Activated CD4-positive, alpha-beta memory T cell treated with anti-CD3 and anti-CD28 coated beads for 36 hours (primary cell): ENCODE measurements at places on chromosomes 7 and 10.

DNA sequence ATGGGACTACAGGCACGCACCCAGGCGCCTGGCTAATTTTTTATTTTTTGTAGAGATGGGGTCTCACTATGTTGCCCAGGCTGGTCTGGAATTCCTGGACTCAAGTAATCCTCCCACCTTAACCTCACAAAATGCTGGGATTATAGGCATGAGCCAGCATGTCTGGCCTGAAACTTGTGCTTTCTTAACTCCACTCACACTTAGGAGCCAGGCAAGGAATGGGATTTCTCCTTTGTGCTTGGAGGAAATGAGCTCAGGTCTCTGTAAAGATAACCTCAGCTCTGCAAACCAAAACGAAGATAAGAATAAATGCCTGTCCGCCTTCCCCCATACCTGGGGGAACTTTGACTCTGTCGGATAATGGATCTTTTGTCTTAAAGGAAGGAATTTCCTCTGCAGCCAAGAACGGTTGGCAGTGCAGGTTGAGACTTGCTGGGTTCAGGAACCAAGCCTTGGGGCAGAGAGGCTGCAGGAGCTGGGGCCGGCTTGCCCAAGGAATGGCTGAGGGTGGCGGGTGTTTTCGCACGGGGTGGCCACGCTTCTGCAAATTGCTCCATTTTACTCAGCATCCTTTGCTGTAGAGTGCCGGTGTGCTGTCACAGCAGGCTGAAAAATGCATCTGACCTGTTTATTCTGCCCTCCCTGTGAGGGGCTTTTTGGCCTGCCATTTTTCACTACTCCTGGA is 174.2 kb downstream of the KIAA1217 start:
- H3K27ac ChIP-seq: peak overlapping the region; percentile 74
- H3K4me1 ChIP-seq: peaks cover 13% of the 10 kb centered on the region
- peaks cover 26% of the 10 kb centered on the region for H3K27me3 ChIP-seq
- DNase-seq: no peak

GRCh38 chr10:34341473-34341872 is 473.6 kb downstream of the PARD3 start:
- peaks cover 3% of the 10 kb centered on the region for H3K27me3 ChIP-seq
- peaks cover 6% of the 10 kb centered on the region for H3K4me1 ChIP-seq
- no peak for DNase-seq
- no peak overlapping the region for H3K27ac ChIP-seq
- H3K36me3 ChIP-seq: no peaks in the 10 kb centered on the region

DNA sequence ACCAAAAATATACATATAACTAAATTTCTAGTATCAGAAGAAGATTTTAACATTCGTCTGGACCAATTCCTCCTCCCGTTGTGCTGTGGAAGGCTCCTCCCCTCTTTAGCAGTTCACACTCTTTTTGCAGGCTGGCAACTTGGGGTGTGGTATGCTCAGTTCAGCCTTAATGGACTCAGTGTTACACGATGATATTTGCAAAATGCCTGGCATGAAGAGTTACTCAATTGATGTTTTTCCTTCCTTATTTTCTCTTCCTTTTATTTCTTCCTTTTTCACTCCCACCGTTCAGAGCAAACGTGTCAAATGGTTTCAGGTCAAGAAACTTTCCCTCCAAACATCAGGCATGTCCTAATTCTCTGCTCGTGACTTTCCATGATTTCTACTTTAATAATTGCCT is 248.3 kb downstream of the PHF14 start:
- no peak overlapping the region for H3K4me3 ChIP-seq
- no peak for DNase-seq
- no peak overlapping the region for H3K27ac ChIP-seq
- no peaks in the 10 kb centered on the region for H3K27me3 ChIP-seq
- H3K4me1 ChIP-seq: no peaks in the 10 kb centered on the region
- no peaks in the 10 kb centered on the region for H3K36me3 ChIP-seq

GRCh38 chr10:125064681-125065492 is 95.5 kb downstream of the CTBP2 start:
- peak; percentile 30 for DNase-seq
- H3K27me3 ChIP-seq: peaks cover 51% of the 10 kb centered on the region
- no peak overlapping the region for H3K27ac ChIP-seq
